ENCODE measurements at places on chromosomes 12 and 14. TPM values are rescaled to one million over a fixed set of nuclear protein-coding genes. Genes with fewer than 3 reads are reported as not detected.
A peak's percentile ranks its signal among the peaks of the same experiment; 100 is the strongest.

The LAG3 gene
- 236 TPM for total RNA-seq

The FBRSL1 gene
- 58.1 TPM for total RNA-seq

The BDKRB2 gene
- total RNA-seq = not detected

The RPL36AL gene
- 236 TPM for total RNA-seq

The BMP4 gene
- total RNA-seq = not detected

The SIX6 gene
- total RNA-seq = not detected

The KRT1 gene
- total RNA-seq = not detected

The KCNK13 gene
- 0.09 TPM for total RNA-seq

The HOTAIR gene
- not detected for total RNA-seq

The ESRRB gene
- total RNA-seq = not detected

The MANSC4 gene
- total RNA-seq = not detected

The TMEM229B gene
- total RNA-seq = 3.2 TPM

- H3K36me3 ChIP-seq = no peaks in the 10 kb centered on the region
- no peak overlapping the region for H3K4me3 ChIP-seq
- no peak for DNase-seq
- no peak overlapping the region for H3K27ac ChIP-seq
Observed at GRCh38 chr14:96624661-96625425, 122.7 kb downstream of the PAPOLA start.

DNA sequence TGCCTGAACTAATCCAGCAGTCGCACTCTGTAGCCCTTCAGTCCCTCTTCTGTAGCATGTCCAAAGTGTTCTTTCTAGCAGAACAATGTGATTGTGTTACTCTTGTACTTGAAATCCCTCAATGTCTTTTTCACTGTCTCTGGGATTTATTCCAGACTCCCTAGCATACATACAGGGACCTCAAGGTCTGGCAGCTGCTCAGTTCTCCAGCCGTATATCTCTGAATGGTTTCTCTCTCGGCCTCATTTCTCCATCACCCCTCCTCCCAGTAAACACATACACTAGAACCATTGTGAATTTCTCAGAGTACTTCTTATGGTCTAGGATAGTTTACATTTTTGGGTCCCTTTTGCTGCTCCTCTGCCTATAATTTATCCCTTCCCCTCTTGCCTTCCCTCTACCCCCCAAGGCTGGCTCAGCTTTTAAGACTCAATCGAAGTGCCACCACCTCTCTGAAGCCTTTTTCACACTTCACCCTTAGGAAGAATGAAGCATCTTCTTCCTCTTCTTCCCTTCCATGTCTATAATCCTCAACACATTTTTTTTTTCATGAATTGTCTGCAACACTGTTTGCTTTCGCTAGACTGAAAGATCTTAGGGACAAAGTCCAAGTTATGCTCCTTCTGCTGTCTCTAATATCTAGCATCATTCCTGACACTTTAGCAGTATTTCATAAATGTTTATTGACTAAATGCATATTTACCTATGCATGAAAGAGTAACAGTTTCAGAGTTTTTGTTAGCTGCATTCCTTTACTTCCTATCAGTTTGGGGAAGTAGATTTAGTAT, 446.1 kb downstream of the ZFP36L1 start:
- H3K27ac ChIP-seq = no peak overlapping the region
- peaks cover 4% of the 10 kb centered on the region for H3K4me1 ChIP-seq
- no peak overlapping the region for H3K4me3 ChIP-seq
- H3K27me3 ChIP-seq = no peaks in the 10 kb centered on the region

DNA sequence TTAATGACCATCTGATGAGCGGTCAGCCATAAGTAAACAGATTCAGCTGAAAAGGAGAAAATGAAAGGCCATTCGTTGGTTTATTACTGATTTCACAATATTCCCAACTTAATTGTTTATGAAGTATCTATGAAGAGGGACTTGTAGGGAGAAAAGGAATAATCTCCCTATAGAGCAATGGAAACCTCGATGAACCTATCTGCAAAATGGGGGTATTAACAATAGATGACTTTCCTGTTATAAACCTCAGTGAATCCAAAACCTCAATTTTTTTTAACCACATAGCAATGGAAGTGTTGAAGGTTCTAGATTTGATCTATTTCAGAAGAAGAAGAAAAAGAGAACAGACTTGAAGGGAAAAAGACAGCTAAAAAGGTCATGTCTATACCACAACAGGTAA, 2.0 kb downstream of the WIF1 start:
- H3K4me1 ChIP-seq = no peaks in the 10 kb centered on the region
- no peak overlapping the region for H3K27ac ChIP-seq
- no peak overlapping the region for H3K4me3 ChIP-seq
- H3K27me3 ChIP-seq = peaks cover 20% of the 10 kb centered on the region
- no peaks in the 10 kb centered on the region for H3K36me3 ChIP-seq
- no peak for DNase-seq

DNA sequence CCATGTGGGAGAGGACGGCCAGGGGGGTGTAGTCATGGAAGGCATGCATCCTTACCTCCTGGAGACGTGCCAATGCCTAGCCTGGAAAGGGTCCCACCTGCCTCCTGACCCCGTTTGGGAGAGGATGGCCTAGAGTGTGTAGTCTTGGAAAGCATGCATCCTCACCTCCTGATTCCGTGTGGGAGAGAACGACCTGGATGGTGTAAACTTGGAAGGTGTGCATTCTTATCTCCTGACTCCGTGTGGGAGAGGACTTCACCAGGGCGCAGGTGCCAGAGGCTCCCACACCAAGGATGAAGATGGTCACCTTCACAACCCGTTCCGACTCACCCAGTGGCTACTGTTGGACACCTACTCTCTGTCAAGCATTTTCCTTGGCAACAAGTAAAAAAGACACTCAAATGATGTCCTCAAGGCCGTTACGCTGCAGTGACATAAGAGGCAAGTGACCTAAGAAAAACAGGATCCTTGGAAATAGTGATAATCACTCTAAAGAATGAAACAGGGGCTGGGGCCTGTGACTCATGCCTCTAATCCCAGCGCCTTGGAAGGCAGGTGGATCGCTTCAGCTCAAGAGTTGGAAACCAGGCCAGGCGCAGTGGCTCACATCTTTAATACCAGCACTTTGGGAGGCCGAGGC, 37.5 kb upstream of the FZD10 start:
- no peaks in the 10 kb centered on the region for H3K36me3 ChIP-seq
- H3K4me1 ChIP-seq = no peaks in the 10 kb centered on the region
- H3K4me3 ChIP-seq = no peak overlapping the region
- no peak overlapping the region for H3K27ac ChIP-seq
- DNase-seq = no peak

GRCh38 chr12:110537605-110538409, 35.7 kb downstream of the RAD9B start:
- H3K27me3 ChIP-seq = no peaks in the 10 kb centered on the region
- DNase-seq = no peak
- no peak overlapping the region for H3K27ac ChIP-seq
- no peaks in the 10 kb centered on the region for H3K4me1 ChIP-seq
- H3K4me3 ChIP-seq = no peak overlapping the region

DNA sequence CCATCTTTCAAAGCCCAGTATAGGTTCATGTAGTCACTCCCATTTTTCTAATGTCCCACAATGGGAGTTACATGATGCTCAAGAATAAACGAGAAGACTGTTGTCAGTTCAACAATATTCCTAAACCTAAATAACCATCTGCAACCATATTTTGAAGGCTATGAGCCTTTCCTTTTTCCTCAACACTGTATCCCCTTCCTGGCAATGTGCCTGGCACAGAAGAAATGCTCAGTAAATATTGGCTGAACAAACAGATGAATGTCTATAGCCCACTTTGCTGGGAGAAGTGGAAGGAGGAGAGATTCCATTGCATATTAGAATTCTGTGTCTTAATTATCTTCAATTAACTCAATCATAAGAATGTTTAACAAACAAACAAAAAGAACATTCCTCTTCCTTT, 6.1 kb downstream of the ARMH4 start:
- H3K4me1 ChIP-seq = no peaks in the 10 kb centered on the region
- no peak overlapping the region for H3K4me3 ChIP-seq

GRCh38 chr12:6951551-6952120, 480 bp downstream of the PTPN6 start:
- H3K4me1 ChIP-seq = peaks cover 76% of the 10 kb centered on the region
- H3K27me3 ChIP-seq = no peaks in the 10 kb centered on the region
- H3K27ac ChIP-seq = peak overlapping the region; percentile 71
- peak overlapping the region; percentile 88 for H3K4me3 ChIP-seq

- peak overlapping the region; percentile 98 for H3K27ac ChIP-seq
- no peaks in the 10 kb centered on the region for H3K27me3 ChIP-seq
- DNase-seq = no peak
- H3K4me3 ChIP-seq = peak overlapping the region; percentile 99
- H3K36me3 ChIP-seq = peaks cover 21% of the 10 kb centered on the region
Observed at GRCh38 chr12:6752167-6752920, 597 bp downstream of the MLF2 start.

GRCh38 chr12:6457220-6457945, 5.5 kb downstream of the TAPBPL start:
- H3K4me3 ChIP-seq = no peak overlapping the region
- H3K36me3 ChIP-seq = peaks cover 38% of the 10 kb centered on the region
- DNase-seq = no peak
- H3K27me3 ChIP-seq = no peaks in the 10 kb centered on the region
- H3K4me1 ChIP-seq = peaks cover 69% of the 10 kb centered on the region

GRCh38 chr12:3944620-3945019, 71.4 kb upstream of the PARP11 start:
- H3K27me3 ChIP-seq = no peaks in the 10 kb centered on the region
- no peak overlapping the region for H3K4me3 ChIP-seq
- H3K36me3 ChIP-seq = no peaks in the 10 kb centered on the region
- peaks cover 30% of the 10 kb centered on the region for H3K4me1 ChIP-seq

All from CD8-positive, alpha-beta memory T cell (primary cell).